ENCODE measurements at places on chromosomes 16 and 17.

GRCh38 chr16:85033171-85033570 is 5.6 kb downstream of the KIAA0513 start:
- no peak for DNase-seq
- no peak overlapping the region for H3K4me3 ChIP-seq
- H3K27ac ChIP-seq: no peak overlapping the region
- no peaks in the 10 kb centered on the region for H3K36me3 ChIP-seq
- H3K27me3 ChIP-seq: peaks cover 7% of the 10 kb centered on the region
- peaks cover 40% of the 10 kb centered on the region for H3K4me1 ChIP-seq

GRCh38 chr16:20064931-20065330 is 8.8 kb downstream of the GPR139 start:
- H3K36me3 ChIP-seq: no peaks in the 10 kb centered on the region
- DNase-seq: no peak
- H3K27me3 ChIP-seq: peaks cover 54% of the 10 kb centered on the region
- no peak overlapping the region for H3K4me3 ChIP-seq
- H3K27ac ChIP-seq: no peak overlapping the region

DNA sequence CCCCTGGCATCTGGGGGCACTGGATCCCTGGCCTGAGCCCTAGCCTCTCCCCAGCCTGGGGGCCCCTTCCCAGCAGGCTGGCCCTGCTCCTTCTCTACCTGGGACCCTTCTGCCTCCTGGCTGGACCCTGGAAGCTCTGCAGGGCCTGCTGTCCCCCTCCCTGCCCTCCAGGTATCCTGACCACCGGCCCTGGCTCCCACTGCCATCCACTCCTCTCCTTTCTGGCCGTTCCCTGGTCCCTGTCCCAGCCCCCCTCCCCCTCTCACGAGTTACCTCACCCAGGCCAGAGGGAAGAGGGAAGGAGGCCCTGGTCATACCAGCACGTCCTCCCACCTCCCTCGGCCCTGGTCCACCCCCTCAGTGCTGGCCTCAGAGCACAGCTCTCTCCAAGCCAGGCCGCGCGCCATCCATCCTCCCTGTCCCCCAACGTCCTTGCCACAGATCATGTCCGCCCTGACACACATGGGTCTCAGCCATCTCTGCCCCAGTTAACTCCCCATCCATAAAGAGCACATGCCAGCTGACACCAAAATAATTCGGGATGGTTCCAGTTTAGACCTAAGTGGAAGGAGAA is 13.5 kb downstream of the STH start:
- no peak overlapping the region for H3K4me3 ChIP-seq
- DNase-seq: no peak
- no peaks in the 10 kb centered on the region for H3K4me1 ChIP-seq
- H3K27ac ChIP-seq: no peak overlapping the region
- H3K27me3 ChIP-seq: no peaks in the 10 kb centered on the region

GRCh38 chr16:79082970-79083369 is 517.6 kb downstream of the MAF start:
- no peak for DNase-seq
- no peaks in the 10 kb centered on the region for H3K36me3 ChIP-seq
- H3K27me3 ChIP-seq: no peaks in the 10 kb centered on the region
- no peaks in the 10 kb centered on the region for H3K4me1 ChIP-seq
- H3K4me3 ChIP-seq: no peak overlapping the region

DNA sequence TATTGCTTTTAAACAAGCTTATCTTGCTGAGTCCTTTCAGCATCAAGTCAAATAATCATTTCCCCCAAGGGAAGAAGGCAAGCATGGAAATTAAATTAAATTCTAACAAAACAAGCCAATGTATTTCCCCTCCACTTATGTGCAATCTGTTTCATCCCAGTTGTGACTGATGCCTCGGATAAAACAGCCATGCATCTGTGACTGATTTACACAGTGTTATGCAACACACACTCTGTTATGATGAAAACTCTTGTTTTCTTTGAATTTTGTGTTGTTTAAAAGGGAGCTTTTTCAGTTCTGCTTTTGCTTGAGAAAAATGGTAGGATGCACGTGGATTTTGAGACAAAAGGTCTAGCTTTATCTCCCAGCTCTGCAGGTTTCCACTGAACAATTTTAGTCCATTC is 32.6 kb downstream of the TMEM100 start:
- no peak overlapping the region for H3K4me3 ChIP-seq
- peaks cover 66% of the 10 kb centered on the region for H3K27me3 ChIP-seq
- H3K4me1 ChIP-seq: no peaks in the 10 kb centered on the region

DNA sequence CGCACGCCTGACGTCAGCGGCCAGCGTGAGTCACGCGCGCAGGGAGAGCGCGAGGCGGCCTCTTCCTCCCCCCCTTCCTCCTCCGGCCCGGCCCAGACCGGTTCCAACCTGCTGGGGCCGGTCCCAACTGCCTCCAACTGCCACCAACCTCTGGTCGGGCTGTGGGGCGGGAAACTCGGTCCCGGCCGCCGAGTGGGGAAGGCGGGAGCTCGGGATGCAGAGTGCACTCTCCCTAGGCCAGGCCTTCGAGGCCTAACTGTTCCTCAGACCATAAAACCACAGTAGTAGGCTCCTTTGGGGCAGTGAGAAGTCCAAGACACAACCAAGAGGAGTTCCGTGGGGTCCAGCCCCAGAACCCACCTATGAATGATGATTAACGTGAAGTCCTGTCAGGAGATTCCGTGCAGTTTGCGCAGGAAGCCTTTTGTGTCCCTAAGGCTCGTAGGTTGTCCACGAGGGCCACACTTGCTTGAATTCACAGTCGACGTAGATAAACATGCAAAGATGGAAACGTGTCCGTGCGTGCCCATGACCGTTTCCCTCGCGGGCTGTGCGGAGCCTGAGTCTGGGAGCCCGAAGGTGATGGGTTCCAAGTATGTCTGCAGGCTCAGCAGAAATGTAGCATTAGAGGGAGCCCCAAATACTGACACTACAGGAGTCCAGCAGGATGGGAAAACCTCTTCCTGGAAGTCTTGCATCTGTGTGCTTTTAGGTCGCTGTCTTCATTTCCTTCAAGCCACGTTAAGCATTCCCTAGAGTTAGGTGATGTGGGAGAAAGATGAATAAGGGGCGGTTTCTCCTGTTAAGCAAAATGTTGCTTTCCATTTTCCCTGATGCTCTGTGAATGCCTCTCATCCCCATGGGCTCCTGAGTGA is 647 bp downstream of the UNK start:
- peak; percentile 76 for DNase-seq
- peak overlapping the region; percentile 71 for H3K4me3 ChIP-seq
- H3K27me3 ChIP-seq: no peaks in the 10 kb centered on the region

GRCh38 chr16:30447512-30448226 is 2.0 kb upstream of the SEPHS2 start:
- H3K4me3 ChIP-seq: no peak overlapping the region

DNA sequence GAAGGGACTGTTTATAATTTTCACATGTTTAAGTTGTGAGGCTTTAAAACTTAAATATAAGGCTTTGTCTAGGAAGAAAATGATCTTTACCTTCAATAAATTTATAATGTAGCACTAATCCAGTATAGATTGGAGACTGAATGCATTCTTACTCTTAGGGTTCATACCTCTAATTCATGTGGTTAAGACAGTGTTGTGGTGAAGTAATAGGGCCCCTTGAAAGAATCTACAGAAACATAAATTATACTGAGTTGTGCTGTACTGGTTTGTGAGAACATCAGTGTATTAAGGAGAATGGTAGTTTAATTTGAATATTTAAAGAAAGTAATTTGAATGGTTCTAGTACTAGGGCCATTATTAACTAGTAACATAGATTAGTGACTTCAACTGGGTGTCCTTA is 13.7 kb downstream of the HAPSTR1 start:
- no peaks in the 10 kb centered on the region for H3K27me3 ChIP-seq
- no peak overlapping the region for H3K27ac ChIP-seq
- peaks cover 63% of the 10 kb centered on the region for H3K36me3 ChIP-seq
- H3K4me1 ChIP-seq: peaks cover 15% of the 10 kb centered on the region
- no peak overlapping the region for H3K4me3 ChIP-seq

DNA sequence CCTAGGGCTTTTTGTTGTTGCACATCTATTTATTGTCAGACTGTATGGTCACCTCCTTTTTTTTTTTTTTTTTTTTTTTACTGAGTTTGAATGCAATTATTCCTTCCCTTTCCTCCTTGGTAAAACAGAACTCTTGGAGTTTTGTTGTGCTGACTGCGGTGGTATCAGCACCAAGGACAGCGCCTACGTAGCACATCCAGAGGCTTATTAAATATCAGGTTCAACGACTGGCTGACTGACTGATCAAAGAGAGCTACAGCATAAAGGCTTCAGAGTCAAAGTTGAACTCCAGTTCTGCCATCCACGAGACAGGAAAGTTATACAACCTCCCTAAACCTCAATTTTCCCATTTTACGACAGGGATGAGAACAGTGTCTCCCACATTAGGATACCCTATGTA is 86.1 kb upstream of the RBFOX1 start:
- no peak for DNase-seq
- no peaks in the 10 kb centered on the region for H3K36me3 ChIP-seq
- H3K27ac ChIP-seq: no peak overlapping the region
- H3K27me3 ChIP-seq: no peaks in the 10 kb centered on the region
